ENCODE measurements at places on chromosomes 7 and 10.

GRCh38 chr7:67786021-67786420 lies 789.4 kb downstream of the TYW1 start:
- no peak for DNase-seq

DNA sequence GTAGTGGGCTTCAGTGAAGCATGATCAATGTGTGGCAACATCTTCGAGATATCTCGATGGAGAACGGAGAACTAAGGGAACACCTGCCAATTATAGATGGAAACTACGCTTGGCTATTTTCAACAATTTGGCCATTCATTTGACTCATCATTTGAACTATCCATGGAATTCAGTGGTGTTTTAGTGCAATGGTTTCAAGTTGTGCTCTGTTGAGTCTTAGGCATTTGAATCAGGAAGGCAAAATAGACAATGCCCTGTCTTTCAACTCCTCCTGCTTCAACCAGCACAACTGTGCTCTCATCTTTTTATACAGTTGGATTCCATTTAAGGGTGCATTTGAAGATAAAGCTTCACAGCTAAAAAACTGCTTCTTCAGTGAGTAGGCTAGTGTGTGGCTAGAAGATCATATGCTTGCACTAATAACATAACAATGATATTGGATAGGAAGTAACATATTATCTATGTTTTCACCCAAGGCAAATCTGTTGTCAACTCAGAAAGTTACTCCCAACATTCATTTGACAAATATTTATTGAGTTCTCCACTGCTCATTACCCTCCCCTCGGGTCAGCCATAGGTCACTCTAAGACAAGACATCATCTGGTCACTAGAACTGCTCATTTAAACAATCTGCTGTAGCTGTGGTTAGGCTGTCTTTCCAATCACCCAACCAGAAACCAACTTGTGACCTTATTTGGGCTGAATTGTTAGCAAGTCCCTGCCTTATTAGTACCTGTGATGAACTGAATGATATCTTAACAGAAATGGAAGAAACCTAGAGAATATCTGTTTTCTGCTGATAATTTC lies 314.1 kb upstream of the SP4 start:
- DNase-seq, result peak; percentile 25

DNA sequence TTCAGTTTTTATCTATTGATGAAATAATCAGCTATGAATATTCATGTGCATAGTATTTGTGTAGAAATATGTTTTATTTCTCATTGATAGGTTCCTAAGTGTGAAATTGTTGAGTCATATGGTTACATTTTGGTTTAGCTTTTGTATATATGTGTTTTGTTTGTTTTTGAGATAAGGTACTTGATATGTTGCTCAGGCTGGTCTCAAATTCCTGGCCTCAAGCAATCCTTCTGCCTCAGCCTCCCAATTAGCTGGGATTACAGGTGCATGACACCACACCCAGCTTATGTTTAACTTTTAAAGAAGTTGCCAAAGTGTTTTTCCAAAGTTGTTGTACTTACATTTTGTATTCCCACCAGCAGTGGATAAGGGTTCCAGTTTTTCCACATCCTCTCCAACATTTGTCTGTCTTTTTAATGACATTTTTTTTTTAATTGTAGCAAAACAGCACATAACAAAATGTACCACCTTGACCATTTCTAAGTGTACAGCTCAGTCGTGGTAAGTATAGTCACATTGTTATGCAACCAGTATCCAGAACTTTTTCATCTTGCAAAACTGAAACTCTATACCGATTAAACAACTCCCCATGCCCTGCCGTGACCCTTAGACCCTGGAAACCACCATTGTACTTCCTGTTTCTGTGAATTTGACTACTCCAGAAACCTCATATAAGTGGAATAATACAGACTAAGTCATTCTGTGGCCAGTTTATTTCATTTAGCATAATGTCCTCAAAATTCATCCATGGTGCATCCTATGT lies 12.6 kb upstream of the UBE2D1 start:
- peak; percentile 43 for DNase-seq

- DNase-seq, result peak; percentile 33
These were observed 292.7 kb downstream of the EXOC4 start for GRCh38 chr7:133545618-133546017.

GRCh38 chr7:134954197-134955082 lies 31.9 kb upstream of the AGBL3 start:
- DNase-seq, result peak; percentile 51

DNA sequence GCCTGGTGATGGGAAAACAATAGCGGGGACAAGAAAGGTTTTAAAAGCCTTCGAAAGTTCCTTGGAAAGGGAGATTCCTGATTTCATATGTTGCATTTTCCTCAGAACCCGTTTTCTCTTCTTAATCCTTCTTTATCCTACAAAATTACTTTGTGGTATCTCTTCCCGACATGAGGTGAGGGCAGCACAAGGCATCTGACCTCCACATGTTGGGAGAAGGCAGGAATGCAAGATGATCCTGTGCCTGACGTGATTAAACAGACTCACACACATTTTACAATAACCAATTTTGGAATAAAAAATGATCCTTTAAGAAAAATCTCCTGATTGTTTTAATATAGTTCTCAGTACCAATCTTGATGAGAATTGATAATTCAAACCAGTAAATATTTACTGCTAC lies 153.3 kb upstream of the MKLN1 start:
- DNase-seq, result no peak

DNA sequence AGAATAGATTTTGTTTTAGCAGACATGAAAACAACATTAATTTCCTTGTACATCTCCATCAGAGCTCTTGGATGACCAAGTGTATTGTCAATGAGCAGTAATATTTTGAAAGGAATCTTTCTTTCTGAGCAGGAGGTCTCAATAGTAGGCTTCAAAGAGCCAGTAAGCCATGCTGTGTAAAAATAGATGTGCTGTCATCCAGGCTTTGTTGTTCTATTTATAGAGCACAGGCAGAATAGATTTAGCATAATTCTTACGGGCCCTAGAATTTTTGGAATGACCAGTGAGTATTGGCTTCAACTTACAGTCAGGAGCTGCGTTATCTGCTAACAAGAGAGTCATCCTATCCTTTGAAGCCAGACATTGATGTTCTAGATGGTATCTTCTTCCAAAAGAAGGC lies 19.0 kb downstream of the MINPP1 start:
- DNase-seq, result no peak

- DNase-seq, result no peak
These were observed 35.8 kb upstream of the SMIM30 start for GRCh38 chr7:113154117-113154516.

DNA sequence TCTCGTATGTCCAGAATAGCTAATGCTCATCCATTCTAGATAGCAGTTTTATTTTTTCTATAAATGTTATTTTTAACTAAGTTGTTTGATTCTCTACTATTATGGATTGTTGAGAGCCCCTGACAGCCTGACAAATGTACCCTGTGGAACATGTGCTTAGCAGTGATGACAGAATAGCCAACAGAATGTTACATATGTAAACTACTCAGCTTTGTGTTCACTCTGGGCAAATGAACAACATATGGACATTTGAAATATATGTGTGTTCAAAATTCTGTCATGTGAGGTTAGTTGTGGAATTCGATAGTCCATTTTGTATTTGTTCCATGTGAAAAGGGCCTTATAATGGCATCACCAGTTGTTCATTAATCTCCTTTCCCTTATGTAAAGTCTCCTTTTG lies 199.7 kb downstream of the EXOC4 start:
- no peak for DNase-seq

- peak; percentile 9 for DNase-seq
These were observed 942 bp upstream of the KIAA1217 start for GRCh38 chr10:24207781-24208611.

DNA sequence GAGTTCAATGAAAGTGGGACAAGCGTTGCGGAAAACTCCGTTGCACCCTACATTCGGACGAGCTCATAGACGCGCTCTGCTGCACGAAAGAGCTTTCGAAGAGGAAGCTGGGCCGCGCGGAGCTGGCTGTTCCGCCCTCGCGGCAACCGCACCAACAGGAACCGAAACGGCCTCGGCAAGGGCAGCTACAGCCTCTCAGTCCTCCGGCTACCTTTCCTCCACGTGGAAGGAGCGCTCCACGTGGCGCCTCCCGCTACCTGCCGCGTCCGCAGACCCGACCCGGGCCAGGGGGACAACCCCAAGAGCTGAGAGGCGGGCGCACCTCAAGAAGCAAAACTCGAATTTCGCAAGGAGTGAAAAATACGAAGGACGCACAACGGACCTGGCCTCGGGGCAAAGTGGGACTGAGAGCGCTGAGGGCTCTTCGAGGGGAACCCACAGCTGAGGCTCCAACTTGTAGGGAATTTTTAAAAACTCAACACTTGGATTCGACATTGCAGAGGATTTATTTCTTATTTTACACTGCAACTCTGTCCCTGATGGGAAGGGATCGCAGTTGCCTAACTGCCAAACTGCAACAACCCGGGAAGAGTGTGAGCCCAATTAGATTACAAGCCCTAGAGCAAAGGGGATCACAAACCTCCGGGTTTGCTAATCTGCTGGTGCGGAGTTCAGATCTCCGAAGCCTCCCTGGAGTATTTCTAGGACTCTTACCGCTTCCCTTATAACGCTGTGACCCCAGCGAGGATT lies 1.4 kb downstream of the HPSE2 start:
- DNase-seq, result peak; percentile 15

GRCh38 chr10:121455377-121455776 lies 142.9 kb downstream of the FGFR2 start:
- DNase-seq, result no peak

GRCh38 chr7:84196084-84196503 lies 1.5 kb upstream of the SEMA3A start:
- DNase-seq, result peak; percentile 43

DNA sequence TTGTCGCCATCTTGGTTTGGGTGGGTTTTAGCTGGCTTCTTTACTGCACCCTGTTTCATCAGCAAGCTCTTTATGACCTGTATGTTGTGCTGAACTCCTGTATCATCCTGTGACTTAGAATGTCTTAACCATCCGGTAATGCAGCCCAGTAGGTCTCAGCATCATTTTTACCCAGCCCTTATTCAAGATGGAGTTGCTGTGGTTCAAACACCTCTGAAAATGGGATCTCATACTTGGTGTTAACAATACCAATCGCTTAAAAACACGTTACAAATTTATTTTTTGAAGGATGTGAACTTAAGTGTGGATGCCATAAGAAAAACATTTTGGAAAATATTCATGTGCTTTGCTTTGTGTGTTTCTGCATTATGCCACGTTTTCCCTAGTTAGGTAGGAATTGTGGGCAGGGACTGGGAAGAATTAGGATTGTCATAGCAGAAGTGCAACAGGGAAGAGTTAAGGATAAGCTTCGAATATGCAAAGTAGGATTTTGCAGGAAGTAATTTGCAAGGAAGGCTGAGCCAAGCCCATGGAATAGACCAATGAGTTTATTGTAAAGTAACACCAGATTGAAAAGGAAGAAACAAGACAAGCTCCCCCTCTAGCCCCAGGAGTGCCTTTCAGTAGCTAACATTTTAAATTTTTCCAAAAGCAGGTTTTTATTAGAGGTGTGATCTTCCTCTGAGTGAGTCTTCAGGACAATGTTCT lies 56.4 kb downstream of the PRR15 start:
- no peak for DNase-seq

- DNase-seq, result peak; percentile 60
These were observed 97.5 kb downstream of the FAM53B start for GRCh38 chr10:124646483-124647352.

DNA sequence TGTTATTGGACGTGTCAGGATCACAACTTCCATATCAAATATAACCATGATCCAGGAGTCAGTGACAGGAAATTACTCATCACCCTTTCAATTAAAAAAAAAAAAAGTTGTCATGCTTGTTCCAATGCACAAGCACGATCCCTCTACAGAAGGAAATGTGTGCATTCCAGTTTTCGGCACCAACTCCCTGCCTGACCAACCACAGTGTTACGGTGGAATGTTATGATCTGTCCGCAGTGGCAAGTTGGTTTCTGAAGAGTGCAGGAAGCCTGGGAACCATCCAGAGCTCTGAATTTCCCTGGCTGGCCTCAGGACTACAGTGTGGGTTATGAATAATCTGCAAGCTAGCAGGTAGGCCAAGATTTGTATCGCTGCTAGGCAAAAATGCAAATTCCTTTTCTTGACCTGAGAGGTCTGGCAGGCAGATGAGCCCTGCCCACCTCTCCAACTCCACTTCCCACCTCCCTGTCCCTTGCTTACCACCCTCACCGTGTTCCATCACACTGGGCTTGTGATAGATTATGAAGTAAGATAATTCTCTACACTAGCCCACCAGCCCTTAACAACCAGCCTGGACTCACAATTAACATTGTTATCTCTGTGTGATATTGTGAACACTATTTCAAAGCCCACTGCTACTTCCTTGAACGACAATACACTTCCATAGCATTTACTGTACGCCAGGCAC lies 20.4 kb downstream of the FRMPD2 start:
- peak; percentile 92 for DNase-seq

DNA sequence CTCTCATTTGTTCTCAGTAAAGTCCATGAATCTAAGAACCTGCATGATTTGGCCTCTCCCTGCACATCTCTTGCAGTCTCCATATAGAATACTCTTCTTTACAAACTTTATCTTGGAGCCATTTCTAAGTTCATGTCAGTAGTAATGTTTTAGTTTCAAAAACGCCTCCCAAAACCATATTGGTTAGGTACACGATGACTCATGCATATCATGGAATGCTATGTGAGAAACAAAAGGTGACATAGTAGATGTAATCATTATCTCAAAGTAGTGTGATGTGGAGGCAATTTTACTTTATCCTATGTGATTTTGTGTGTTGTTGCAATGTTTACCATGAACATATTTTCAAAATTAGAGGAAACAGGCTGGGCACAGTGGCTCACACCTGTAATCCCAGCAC lies 520.7 kb downstream of the KCNMA1 start:
- no peak for DNase-seq

DNA sequence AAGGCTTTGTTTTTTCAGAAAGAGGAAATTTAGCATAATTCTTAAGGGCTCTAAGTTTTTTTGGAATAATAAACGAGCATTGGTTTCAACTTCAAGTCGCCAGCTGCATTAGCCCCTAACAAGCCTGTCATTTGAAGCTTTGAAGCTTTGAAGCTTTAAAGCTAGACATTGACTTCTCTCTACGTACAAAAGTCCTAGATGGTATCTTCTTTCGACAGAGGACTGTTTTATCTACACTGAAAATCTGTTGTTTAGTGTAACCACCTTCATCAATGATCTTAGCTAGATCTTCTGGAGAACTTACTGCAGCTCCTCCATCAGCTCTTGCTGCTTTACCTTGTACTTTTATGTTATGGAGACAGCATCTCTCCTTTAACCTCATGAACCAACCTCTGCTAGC lies 79.6 kb upstream of the TMEM72 start:
- no peak for DNase-seq

Data from RPMI7951 (cell line).